ENCODE measurements at places on chromosomes 7 and 10. TPM values are rescaled to one million over a fixed set of nuclear protein-coding genes. Genes with fewer than 3 reads are reported as not detected.

DNA sequence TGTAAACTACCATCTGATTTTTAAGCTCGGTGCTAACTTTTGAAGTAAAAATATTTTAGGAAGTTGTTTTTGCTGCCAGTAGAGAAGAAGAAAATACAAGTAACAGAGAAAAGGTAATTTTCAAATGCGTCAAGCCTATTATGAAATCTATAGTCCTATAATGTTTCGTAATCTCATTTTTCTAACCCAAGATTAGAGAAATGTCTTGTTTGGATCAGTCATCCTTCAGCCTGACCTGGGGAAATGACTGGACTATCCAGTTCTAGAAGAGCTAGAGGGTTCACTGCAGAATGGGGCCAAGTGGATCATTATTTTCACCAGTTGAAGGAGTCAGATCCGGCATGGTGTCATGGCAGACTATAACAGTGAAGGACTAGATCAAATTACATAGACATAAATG, 62.7 kb upstream of the FGL2 start:
- DNase-seq = no peak

DNA sequence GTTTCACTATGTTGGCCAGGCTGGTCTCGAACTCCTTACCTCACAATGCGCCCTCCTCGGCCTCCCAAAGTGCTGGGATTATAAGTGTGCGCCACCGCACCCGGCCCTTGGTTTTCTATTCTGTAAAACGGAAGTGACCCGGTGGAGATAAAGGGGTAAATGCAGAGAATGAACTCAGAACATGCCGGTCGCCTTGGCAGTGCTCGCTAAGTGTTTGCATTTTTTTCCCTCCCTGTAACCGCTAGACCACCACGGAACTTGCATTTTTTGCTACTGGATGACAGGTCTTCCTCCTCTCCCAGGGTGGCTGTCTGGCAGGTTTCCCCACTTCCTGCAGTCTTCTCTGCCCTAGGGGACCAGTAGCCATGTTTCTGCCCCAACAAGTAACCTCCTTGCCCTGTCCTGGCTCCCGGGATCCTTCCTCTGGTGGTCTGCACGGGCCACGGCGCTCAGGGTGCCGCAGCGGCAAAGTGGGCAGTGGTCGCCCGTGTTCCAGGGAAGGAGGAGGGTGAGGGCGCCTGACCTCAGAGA, 18.8 kb upstream of the GNA12 start:
- no peak for DNase-seq

DNA sequence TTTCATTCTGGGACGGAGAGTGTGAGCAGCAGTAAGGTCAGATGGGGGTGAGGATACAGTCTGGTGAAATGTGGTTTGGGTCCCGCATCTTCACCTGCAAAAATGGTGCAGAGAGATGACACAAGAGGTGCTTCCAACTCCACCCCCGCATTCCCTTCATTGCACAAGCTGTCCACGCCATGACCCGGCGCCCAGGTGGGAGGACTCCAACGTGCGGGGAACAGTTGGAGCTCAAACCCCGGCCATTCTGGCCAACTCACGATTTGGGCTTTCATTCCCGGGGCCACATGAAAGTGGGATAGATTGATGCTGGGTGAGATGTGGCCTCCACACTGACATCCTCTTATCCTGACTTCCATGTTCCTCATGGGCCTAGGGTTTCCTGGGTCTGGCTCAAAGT, 34.6 kb upstream of the ZNF273 start:
- DNase-seq = no peak

DNA sequence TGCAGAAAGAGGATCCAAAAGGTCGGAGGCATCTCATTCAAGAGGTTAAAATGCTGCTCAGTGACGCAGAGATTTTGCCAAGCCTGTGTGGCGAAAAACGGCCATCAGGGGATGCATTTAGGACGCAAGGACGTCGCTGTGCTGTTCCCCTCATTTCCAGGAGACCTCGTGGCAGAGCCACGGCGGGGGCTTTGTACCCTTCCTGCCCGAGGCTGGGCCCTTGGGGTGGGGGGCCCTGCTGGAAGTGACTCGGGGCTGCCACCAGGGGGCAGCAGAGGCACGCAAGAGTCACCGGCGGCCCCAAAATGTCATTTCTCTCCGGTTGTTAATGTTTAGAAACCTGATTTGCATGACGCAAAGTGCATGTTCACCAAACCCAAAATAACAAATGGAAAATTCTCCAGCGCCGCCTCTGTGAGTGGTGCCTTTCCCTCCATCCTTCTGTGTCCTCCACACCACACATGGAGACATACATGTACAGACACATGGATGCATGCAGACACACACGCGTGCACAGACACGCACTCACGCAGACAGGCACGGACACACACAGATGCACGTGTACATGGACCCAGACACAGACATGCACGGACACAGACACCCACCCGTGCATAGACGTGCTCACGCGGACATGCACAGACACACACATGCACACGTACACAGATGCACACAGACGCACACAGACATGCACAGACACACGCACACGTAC, 51.0 kb upstream of the NKX6-2 start:
- DNase-seq = no peak

The SLC18A2 gene
- 0.15 TPM for total RNA-seq

The CTAGE4 gene
- total RNA-seq = not detected

GRCh38 chr7:15925608-15926007, 239.1 kb upstream of the MEOX2 start:
- DNase-seq = no peak

DNA sequence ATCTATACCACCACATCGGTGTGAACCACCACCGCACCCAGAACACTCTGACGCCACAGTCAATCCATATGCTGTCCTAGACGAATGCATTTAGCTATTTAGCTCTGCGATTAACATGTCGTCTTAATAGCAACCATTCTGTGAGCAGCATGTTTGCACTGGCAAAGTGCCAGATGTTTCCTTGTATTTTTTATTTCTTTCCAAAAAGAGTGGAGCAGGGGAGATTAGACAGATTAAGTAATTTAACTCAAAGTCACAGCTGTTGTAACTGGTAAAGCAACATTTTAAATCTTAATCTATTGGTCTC, 57.0 kb upstream of the ARL4A start:
- no peak for DNase-seq

The CCDC3 gene
- total RNA-seq = 3.1 TPM

- DNase-seq = no peak
Measured at GRCh38 chr7:36305648-36306047, 84.0 kb upstream of the ANLN start.
